Upper lobe of right lung (tissue), 1 donor: ENCODE measurements at places on chromosomes 7 and 10. TPM values are rescaled to one million over a fixed set of nuclear protein-coding genes. Genes with fewer than 3 reads are reported as not detected.

- no peak overlapping the region for H3K27ac ChIP-seq
- H3K4me3 ChIP-seq = no peak overlapping the region
- H3K27me3 ChIP-seq = no peaks in the 10 kb centered on the region
- no peaks in the 10 kb centered on the region for H3K36me3 ChIP-seq
- DNase-seq = no peak
Observed at GRCh38 chr10:103768345-103768744, 87.0 kb downstream of the SH3PXD2A start.

The LIPJ gene
- total RNA-seq = not detected

GRCh38 chr7:81268551-81268950, 349.7 kb upstream of the SEMA3C start:
- no peaks in the 10 kb centered on the region for H3K4me1 ChIP-seq
- no peak overlapping the region for H3K4me3 ChIP-seq
- H3K27ac ChIP-seq = no peak overlapping the region
- DNase-seq = no peak

DNA sequence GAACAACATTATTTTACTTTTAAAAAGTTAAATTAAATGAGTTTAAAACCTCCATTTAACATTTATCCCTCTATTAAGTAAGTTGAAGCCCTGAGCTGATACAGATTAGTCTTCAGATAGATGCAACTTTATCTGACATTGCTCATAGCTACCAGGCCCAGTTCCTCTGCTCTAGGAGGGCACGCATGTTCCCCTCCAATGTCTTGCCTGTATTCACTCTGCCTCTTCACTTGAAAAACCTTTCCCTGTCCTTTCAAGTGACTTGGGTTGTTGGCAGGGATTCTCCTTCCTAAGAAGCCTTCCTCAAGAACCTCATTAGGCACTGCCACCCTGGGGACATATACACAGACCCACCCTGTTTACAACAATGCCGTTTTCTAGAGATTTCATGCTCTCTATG, 270.4 kb downstream of the RELN start:
- H3K27me3 ChIP-seq = no peaks in the 10 kb centered on the region
- no peak overlapping the region for H3K4me3 ChIP-seq
- no peak overlapping the region for H3K27ac ChIP-seq
- DNase-seq = no peak
- H3K36me3 ChIP-seq = no peaks in the 10 kb centered on the region

DNA sequence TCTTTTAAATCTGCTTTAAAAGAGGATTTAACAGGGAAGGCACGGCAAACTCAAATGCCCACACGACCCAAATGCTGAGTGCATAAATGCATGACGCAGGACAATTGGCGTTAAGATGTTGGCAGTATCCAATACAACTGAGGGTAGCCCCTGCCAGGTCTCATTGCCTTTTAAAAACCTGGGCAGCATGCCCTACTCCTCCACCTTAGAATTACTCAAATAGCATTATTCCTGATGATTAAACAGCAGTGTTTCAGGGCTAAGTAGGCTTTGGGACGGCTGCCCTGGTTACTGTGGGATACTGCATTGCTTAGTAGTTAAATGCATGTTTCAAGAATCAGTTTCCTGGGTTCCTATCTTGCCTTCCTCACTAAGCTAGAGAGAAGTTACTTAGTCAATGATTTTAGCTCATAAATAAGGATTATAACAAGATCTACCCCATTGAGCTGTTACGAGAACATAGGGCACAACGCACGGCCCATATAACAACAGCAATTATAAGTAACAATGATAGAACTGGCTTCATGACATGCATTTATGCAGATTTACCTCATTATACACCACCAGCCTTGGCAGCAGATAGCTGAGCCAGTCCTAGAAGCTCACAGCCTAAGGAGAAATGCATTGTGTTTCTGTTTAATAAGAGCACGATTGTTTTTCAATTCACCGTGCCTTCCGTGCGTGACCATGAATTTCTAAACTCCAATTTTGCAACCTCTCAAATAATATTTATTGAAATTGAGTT, 7.9 kb downstream of the TUBAL3 start:
- no peaks in the 10 kb centered on the region for H3K4me1 ChIP-seq
- no peak overlapping the region for H3K4me3 ChIP-seq
- H3K27me3 ChIP-seq = no peaks in the 10 kb centered on the region
- no peak overlapping the region for H3K27ac ChIP-seq

DNA sequence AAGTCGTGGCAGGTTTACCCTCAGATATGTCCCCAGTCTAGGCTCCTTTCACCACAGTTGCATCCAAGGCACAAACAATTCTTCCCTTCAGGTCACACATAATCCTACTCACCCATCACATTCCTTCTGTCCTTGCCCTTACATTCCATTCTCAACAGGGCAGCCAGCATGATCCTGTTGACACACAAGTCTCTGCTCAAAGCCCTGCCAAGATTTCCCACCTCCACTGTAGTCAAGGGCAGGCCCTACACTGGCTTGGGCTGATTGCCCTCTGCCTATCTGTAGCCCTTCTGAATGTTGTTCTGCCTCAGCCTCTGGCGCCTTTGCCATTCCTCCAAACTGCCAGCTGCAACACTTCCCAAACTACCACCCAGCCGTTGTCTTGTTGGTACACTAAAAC, 187.9 kb upstream of the AKR1E2 start:
- no peak for DNase-seq
- no peaks in the 10 kb centered on the region for H3K4me1 ChIP-seq
- H3K4me3 ChIP-seq = no peak overlapping the region
- no peaks in the 10 kb centered on the region for H3K36me3 ChIP-seq
- no peak overlapping the region for H3K27ac ChIP-seq

DNA sequence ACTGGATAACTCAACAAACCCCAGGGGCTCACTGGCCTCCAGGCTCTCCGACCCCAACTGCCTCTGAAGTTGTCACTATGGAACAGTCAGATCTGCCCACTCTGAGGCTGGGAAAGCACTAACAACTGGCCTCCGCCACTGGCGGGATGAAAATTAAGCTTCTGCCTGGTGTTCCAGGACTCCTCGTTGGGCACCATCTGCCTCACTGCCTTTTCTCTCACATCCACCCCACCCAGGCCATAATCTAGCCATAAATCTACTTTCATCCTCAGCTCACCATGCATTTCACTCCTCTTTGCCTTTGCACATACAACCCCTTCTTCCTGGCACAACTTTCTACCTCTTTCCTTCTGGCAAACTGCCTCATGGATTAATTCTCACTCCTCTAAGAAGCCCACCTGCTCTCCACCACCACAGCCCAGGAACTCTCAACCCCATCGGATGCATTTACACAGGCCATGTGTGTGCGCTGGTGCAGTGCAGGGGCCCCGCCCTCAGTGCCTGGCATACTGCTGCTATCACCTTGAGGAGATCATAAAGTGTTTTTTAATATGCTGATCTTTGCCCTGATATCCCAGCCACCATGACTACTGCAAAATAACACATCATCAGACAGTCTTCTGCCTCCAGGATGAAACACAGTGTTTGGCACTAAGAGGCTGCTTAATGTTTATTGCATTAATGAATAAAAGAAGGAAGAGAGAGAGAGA, 4.0 kb downstream of the CDHR1 start:
- peaks cover 39% of the 10 kb centered on the region for H3K27me3 ChIP-seq
- peaks cover 5% of the 10 kb centered on the region for H3K4me1 ChIP-seq
- DNase-seq = peak; percentile 28
- no peak overlapping the region for H3K4me3 ChIP-seq
- no peak overlapping the region for H3K27ac ChIP-seq

The TMEM184A gene
- total RNA-seq = 4.4 TPM
